ENCODE measurements at places on chromosomes 12 and 14.

GRCh38 chr14:101110729-101111619 is 207.5 kb upstream of the RTL1 start:
- H3K4me1 ChIP-seq = peaks cover 18% of the 10 kb centered on the region
- DNase-seq = peak; percentile 11
- H3K36me3 ChIP-seq = no peaks in the 10 kb centered on the region
- no peaks in the 10 kb centered on the region for H3K27me3 ChIP-seq

- H3K36me3 ChIP-seq = no peaks in the 10 kb centered on the region
- DNase-seq = no peak
- no peaks in the 10 kb centered on the region for H3K27me3 ChIP-seq
- H3K4me3 ChIP-seq = no peak overlapping the region
These were observed 13.3 kb downstream of the SLCO1B1 start for GRCh38 chr12:21144309-21144708.

GRCh38 chr14:76657846-76658245 is 103.4 kb upstream of the VASH1 start:
- H3K36me3 ChIP-seq = peaks cover 3% of the 10 kb centered on the region
- no peak overlapping the region for H3K4me3 ChIP-seq
- DNase-seq = no peak
- peaks cover 8% of the 10 kb centered on the region for H3K27me3 ChIP-seq
- no peaks in the 10 kb centered on the region for H3K4me1 ChIP-seq

- H3K27ac ChIP-seq = no peak overlapping the region
- peaks cover 7% of the 10 kb centered on the region for H3K36me3 ChIP-seq
- no peaks in the 10 kb centered on the region for H3K27me3 ChIP-seq
- DNase-seq = no peak
- no peak overlapping the region for H3K4me3 ChIP-seq
These were observed 36.2 kb downstream of the PAPOLA start for GRCh38 chr14:96538097-96538989.

DNA sequence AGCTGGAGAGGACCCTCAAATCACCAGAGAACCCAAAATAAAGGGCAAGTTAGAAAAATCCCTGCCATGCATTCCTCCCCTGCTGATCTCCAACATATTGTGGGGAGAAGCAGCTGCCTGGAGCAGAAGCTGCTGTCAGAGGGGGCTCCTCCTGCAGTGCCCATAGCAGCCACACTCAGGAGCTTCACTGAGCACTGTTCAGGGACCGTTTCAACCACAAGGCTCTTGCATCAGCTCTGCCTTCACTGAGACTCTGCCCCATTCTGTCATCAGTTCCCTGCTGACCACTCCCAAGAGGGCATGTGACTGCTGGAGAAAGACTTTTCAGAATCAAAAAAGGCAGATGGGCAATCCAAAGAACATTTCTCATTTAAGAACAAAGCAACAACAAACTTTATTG is 392.7 kb downstream of the GALC start:
- no peak overlapping the region for H3K27ac ChIP-seq
- H3K36me3 ChIP-seq = no peaks in the 10 kb centered on the region
- H3K27me3 ChIP-seq = no peaks in the 10 kb centered on the region
- DNase-seq = no peak
- no peaks in the 10 kb centered on the region for H3K4me1 ChIP-seq

- peaks cover 19% of the 10 kb centered on the region for H3K36me3 ChIP-seq
- H3K27me3 ChIP-seq = peaks cover 4% of the 10 kb centered on the region
- peak overlapping the region; percentile 99 for H3K4me3 ChIP-seq
- no peak overlapping the region for H3K27ac ChIP-seq
These were observed 1.9 kb upstream of the PNN start for GRCh38 chr14:39173198-39173597.

DNA sequence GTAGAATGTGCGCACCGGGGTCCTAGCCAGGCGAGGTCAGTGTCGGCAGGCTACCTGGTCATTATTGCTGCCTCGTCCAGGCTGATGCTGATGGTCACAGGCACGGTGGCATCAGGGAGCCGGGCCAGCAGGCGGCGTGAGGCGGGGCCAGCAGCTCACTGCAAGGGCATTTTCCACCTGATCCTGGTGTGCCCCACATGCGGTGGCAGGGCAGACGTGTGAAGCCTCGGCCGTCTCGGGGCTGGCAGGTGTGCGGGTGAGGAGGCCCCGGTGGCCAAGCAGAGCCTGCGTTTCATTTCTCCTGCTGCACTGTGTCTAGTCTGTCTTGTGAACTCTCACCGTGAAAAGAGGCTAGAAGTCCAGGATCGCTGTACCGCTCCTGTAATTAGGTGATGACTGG is 12.0 kb upstream of the AMN start:
- H3K4me3 ChIP-seq = no peak overlapping the region
- no peaks in the 10 kb centered on the region for H3K4me1 ChIP-seq
- peaks cover 17% of the 10 kb centered on the region for H3K36me3 ChIP-seq
- peak overlapping the region; percentile 71 for H3K27ac ChIP-seq
- no peak for DNase-seq

- DNase-seq = peak; percentile 20
- H3K36me3 ChIP-seq = no peaks in the 10 kb centered on the region
- H3K27ac ChIP-seq = no peak overlapping the region
- H3K27me3 ChIP-seq = peaks cover 4% of the 10 kb centered on the region
- H3K4me1 ChIP-seq = peaks cover 17% of the 10 kb centered on the region
These were observed 153.6 kb upstream of the FKBP4 start for GRCh38 chr12:2641207-2641606.

GRCh38 chr14:54805070-54805444 is 97.6 kb downstream of the GCH1 start:
- no peak overlapping the region for H3K27ac ChIP-seq
- H3K36me3 ChIP-seq = no peaks in the 10 kb centered on the region
- peaks cover 5% of the 10 kb centered on the region for H3K27me3 ChIP-seq
- no peak for DNase-seq
- H3K4me3 ChIP-seq = no peak overlapping the region

GRCh38 chr14:73269729-73270531 is 32.6 kb downstream of the PAPLN start:
- peaks cover 2% of the 10 kb centered on the region for H3K27me3 ChIP-seq
- H3K4me1 ChIP-seq = peaks cover 15% of the 10 kb centered on the region
- H3K36me3 ChIP-seq = no peaks in the 10 kb centered on the region
- peak; percentile 25 for DNase-seq

DNA sequence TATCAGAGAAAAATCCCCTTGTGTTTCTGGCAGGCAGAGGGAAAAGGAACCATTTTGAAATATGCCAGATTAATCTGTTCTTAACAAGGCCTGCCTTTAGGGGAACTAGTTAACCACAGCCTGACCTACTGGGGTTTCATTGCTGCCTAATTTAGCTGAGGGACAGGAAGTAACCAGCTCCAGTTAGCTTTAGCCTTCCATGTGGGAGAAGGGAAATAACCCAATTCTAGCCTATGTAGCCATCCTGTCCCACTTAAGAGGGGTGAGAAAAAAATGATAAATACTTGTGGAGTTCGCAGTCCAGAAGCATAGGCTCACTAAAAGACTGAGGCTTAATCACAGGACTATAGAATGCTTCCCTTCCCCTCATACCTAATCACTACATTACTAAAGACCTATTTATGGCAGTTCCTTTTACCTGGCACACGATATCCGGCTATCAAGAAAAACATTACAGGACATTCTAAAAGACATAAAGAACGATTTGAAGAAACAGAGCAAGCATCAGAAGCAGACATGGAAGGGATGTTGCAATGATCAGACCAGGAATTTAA is 22.8 kb downstream of the COX8C start:
- no peaks in the 10 kb centered on the region for H3K4me1 ChIP-seq
- no peak for DNase-seq
- H3K36me3 ChIP-seq = no peaks in the 10 kb centered on the region
- H3K27me3 ChIP-seq = no peaks in the 10 kb centered on the region

GRCh38 chr12:46908936-46909635 is 83.3 kb upstream of the SLC38A4 start:
- H3K27ac ChIP-seq = no peak overlapping the region
- no peak overlapping the region for H3K4me3 ChIP-seq
- H3K36me3 ChIP-seq = peaks cover 9% of the 10 kb centered on the region
- H3K4me1 ChIP-seq = no peaks in the 10 kb centered on the region
- H3K27me3 ChIP-seq = no peaks in the 10 kb centered on the region

GRCh38 chr12:90193500-90193899 is 484.9 kb upstream of the ATP2B1 start:
- no peak for DNase-seq
- no peak overlapping the region for H3K27ac ChIP-seq
- H3K27me3 ChIP-seq = no peaks in the 10 kb centered on the region
- no peak overlapping the region for H3K4me3 ChIP-seq

- peaks cover 14% of the 10 kb centered on the region for H3K36me3 ChIP-seq
- no peak overlapping the region for H3K27ac ChIP-seq
- no peaks in the 10 kb centered on the region for H3K27me3 ChIP-seq
These were observed 4.2 kb upstream of the PLEKHA5 start for GRCh38 chr12:19125325-19125724.

- no peaks in the 10 kb centered on the region for H3K4me1 ChIP-seq
- H3K4me3 ChIP-seq = no peak overlapping the region
- no peak for DNase-seq
- H3K36me3 ChIP-seq = peaks cover 4% of the 10 kb centered on the region
These were observed 126.7 kb upstream of the TMEM260 start for GRCh38 chr14:56452940-56453339.

DNA sequence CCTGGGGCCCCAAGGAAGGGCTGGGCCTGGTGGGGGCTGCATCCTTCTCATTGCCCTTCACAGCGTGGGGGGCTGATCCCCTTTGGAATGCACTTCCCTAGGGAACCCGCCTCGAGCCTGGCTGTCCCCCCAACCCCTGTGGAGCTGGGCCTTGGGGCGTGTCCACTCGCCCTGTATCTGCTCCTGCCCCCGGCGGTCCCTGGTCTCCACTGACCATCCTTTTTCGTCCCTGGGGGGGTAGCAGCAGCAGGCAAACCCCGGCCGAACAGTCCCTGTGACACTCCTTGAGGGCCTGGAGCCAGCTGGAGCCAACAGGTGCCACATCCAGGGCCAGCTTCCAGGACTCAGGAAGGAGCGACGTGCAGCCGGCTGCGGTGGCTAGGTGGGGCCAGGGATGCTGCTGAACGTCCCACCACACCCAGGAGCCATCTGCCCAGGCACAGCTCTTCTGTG is 9.4 kb upstream of the GPR132 start:
- H3K36me3 ChIP-seq = no peaks in the 10 kb centered on the region
- DNase-seq = no peak
- H3K27me3 ChIP-seq = peaks cover 2% of the 10 kb centered on the region
- no peak overlapping the region for H3K27ac ChIP-seq
- no peak overlapping the region for H3K4me3 ChIP-seq

DNA sequence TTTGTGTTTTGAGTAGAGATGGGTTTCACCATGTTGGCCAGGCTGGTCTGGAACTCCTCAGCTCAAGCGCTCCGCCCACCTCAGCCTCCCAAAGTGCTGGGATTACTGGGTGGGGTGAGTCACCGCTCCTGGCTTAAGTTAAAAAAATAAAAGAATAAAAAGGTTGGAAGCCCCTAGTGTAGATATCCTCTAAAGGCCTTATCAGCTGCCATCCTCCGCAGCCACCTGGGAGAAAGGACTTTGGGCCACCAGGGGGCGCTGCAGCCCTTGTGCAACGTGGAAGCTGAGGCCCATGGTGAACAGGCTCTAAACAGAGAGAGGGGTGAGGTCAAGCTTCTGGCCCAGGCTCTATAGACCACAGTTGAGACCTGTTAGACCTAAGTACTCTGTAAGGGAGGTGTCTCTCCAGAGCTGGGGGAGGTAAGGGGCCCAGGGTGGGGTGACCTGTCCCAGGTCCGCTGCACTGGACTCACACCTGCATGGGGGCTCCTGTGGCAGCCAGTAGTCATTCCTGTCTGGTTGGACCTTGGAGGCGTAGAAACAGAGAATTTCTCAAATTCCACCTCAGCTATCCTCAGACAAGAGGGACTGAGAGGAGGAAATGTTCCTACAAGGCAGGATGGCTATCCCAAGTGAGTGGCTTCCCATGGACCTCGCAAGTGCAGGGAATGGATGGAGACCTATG is 14.0 kb upstream of the RACGAP1 start:
- H3K4me3 ChIP-seq = peak overlapping the region; percentile 22
- no peak overlapping the region for H3K27ac ChIP-seq
- peak; percentile 95 for DNase-seq
